Hematopoietic multipotent progenitor cell treated with erythropoietin and hydrocortisone succinate and interleukin-3 and kit ligand, for 17 days (in vitro differentiated cells): ENCODE measurements at places on chromosomes 1 and 21.

- peak; percentile 30 for DNase-seq
Measured at GRCh38 chr1:111745675-111746613, 6.7 kb upstream of the INKA2 start.

DNA sequence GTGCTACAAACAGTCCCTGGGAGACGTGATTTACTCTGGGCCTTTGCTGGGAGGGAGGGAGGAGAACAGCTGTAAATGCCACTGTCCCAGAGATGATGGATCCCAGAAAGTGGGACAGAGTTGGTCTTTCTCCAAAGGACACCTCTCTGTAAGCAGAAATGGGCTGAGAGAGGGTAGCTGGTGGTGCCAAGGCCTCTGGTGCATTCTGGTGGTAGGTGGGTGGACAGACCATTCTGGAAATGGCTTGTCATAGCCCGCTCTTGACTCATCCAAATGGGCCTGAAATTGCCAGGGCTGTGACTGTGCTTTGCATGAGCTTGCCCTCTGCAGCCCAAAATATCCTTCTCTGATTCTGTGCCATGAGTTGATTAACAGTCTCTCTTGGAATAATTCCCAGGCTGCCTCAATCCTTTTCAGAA lies 36.1 kb downstream of the CCDC185 start:
- no peak for DNase-seq

DNA sequence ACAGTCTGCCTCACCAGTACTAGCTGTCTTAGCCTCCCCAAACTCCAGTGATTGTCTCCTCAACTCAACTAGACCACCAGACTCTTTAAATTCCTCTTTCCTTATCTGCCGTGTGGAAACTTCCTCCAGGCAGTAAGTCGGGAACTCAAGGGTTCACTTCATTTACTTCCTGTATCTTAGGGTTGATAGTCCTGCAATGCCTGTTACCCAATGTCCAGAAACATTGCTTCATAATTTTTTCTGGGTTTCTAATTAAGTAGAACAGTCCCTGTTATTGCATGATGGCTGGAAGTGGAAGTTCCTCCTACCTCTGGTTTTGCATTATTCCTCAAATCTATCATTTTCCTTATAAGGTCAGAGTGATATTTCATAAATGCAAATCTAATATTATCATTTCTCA lies 60.8 kb upstream of the RNF11 start:
- no peak for DNase-seq

DNA sequence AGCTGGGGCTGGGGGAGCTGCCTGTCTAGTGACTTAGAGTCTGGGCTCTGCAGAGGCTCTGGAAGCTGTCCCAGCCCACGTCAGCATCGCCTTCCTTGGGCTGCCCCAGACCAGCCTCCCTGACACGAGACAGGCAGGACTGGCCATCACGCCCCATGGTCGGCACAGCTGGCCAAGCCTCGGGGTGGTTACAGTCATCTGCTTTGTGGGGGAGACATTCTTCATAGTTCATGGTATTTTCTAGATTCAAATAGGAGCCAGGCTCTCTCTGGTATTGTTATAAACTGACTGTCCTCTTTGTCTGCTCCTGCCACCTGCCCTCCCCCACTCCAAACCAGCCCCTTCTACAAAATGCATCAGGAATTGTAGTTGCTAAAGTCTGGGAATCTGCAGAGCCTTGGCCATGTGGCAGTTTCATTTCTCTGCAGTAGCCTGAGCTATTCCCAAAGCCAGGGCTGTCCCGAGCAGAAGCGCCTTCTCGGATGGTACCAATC lies 29.4 kb downstream of the OLFML2B start:
- DNase-seq = no peak

GRCh38 chr1:47752559-47752958 lies 244.6 kb downstream of the TRABD2B start:
- no peak for DNase-seq

DNA sequence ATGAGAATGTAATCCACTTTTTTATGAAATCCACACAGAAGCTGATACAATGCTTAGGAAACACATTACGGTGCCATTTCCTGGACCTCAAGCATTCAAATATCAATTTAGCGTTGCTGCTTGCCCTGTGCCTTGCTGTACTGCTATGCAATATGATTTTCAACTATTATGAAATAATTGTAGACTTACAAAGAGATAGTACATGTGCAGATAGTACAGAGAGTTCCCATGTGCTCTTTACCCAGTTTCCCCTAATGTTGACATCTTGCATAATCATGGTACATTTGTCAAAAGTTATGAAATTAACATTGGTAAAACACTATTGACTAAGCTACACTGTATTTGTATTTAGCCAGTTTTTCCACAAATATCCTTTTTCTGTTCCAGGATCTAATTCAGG lies 37.7 kb upstream of the PTBP2 start:
- DNase-seq = no peak

- peak; percentile 27 for DNase-seq
Measured at GRCh38 chr21:33374450-33375096, 28.6 kb upstream of the IFNGR2 start.

GRCh38 chr1:6466023-6466422 lies at the start of gene TNFRSF25:
TNFRSF25 (minus strand) TSS chr1:6466173; CDS start chr1:6466107, 66 bp downstream.
- DNase-seq = no peak

GRCh38 chr1:47431534-47431933 lies 6.3 kb upstream of the FOXD2 start:
- DNase-seq = no peak

DNA sequence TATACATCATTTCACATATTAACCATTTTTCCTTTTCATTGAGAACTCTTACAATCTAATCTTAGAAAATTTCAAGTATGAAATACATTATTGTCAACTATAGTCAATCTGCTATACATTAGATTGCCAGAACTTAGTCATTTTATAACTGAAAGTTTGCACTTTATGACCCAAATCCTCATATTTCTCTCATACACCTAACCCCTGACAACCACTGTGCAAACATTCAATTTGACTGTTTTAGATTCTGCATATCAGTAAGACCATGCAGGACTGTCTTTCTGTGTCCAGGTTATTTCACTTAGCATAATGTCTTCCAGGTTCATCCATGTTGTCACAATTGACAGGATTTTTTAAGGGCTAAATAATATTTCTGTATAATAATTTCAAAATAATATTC lies 1299.0 kb upstream of the B3GALT2 start:
- DNase-seq = no peak

GRCh38 chr1:19885821-19886220 lies 3.6 kb downstream of the OTUD3 start:
- DNase-seq = no peak

- DNase-seq = no peak
Measured at GRCh38 chr1:239678181-239678580, 291.8 kb downstream of the CHRM3 start.

- no peak for DNase-seq
Measured at GRCh38 chr1:19850214-19850613, 32.0 kb upstream of the OTUD3 start.

DNA sequence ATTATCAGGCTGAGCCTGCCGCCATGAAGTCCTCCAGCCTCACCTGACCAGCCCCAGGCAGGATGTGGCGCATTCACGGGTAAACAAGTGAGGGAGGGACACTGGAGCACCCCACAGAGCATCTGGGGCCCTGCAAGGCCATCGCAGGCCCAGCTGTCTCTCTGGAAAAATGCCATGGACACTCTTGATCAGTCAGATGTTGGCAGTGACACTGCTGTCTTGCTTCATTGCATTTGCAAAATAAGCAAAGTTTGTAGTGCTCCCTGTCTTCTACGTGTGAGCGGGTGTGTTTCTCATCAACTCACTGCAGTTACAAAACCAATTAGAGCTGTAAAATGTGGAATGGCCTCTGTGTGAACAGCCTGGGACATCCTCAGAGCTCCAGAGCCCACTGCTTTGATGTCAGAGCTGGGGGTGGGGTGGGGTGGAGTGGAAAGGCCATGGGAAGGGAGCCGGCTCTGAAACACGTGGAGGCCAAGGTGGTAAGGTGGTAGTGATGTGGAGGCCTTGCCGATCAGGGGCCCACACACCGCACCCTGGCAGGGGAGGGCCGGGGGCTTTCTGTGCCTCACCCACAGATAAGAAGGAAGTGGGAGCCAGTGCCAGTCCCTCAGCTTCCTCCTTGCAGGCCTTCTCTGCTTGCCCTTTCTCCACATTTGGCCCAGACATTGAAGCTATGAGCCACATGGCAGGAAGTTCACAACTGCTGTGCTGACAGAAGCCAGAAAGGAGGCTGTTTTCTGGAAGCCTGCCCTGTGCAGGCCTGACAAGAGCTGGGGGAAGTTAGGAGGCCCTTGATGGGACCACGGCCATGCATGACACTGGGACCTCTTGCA lies 254.9 kb downstream of the RHOU start:
- no peak for DNase-seq

DNA sequence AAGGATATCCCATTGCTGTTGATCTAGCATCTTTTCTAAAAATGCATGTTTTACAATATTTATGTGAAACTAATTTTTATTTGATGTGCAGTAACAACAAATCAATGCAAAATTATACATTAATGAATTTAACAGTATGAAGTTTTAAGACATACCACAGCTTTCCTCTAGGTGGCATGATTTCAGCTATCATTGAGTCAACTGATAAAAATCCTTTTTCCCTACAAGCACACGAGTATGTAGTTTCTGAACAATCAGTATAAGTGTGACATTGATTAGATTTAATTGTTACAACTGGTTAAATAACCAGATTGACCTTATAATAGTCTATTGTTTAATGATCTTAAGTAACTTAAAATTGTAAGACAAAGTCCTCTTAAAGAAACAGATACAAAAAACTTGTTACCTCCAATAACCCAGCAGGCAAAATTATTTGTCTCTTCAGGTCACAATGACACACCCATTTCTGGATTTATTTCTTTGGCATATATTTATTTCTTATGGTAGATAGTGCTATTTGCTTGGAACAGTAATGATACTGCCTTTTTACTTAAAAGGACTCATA lies 5.8 kb upstream of the TGFB2 start:
- DNase-seq = peak; percentile 37

GRCh38 chr1:159970932-159971342 lies 16.9 kb upstream of the SLAMF9 start:
- DNase-seq = no peak
